ENCODE measurements at places on chromosomes 7 and 10.
A peak's percentile ranks its signal among the peaks of the same experiment; 100 is the strongest.

GRCh38 chr10:71989661-71990454 lies 25.7 kb downstream of the CHST3 start:
- no peak for DNase-seq

DNA sequence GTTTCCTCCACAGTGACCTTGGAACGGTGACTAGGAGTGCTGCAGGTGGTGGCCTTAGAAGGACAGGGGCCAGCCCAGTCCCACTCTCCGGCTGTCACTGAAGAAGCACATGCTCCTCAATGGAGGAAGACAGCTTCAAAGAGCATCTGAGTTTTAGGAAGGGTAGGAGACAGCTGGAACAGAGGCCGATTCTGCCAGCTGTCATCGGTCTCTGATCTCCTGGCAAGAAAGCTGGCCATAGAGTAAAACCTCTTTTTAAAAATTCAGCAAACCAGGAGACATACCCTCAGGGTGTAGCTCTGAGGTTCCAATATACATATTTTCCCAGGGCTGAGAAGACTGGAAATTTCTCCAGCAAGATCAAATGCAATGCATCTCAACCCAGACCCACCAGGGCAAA lies 55.9 kb downstream of the KCNMA1 start:
- DNase-seq, result no peak

DNA sequence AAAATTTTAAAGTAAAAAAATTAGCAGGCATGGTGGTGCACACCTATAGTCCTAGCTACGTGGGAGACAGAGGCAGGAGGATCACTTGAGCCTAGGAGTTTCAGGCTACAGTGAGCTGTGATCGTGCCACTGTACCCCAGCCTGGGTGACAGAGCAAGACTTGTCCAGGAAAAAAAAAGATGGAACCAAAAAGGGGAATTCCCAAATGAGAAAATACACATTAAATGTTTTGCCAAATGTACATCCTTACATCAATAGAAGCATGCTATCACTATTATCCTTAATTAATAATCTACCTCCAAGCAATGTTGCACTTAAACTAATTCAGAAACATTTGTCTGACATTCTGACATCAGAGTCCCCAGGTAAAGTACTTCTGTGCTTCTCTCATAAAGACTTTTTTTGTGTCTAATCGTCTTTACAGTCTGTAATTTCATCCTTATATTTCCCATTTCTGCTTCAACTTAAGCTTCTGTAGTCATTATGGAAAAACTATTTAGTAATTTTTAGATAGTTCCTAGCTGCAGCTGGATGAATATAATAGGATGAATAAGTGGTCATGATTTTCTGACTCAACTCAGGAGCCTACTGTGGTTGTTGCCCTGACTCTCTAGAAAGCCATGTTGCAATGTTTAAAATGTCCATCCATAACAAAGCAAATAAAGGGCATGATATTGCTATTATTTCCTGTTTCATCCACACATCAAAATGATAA lies 57.7 kb downstream of the MYPN start:
- DNase-seq, result no peak

DNA sequence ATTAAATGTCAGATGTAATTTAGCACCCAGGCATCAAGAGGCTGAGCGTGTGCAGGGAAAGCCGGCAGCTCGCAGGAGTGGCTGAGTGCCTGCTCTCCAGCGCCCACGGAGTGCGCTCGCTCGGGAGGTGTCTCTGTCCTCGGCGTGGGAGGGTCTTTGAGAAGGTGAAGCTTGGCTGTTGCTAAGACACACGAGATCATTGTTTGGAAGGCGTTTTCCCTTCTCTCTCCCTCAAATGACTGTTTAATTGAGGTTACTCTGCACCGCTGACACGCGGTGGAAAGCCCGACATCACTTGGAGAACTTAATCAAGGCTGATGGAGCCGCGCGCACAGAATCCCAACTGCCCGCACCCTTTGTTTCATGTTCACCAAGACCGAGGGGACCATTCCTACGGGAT lies 414.6 kb downstream of the DNAJB6 start:
- no peak for DNase-seq

GRCh38 chr10:99976886-99977665 lies 32.7 kb downstream of the DNMBP start:
- DNase-seq, result no peak

- no peak for DNase-seq
These were observed 52.3 kb downstream of the SHTN1 start for GRCh38 chr10:116952729-116953128.

DNA sequence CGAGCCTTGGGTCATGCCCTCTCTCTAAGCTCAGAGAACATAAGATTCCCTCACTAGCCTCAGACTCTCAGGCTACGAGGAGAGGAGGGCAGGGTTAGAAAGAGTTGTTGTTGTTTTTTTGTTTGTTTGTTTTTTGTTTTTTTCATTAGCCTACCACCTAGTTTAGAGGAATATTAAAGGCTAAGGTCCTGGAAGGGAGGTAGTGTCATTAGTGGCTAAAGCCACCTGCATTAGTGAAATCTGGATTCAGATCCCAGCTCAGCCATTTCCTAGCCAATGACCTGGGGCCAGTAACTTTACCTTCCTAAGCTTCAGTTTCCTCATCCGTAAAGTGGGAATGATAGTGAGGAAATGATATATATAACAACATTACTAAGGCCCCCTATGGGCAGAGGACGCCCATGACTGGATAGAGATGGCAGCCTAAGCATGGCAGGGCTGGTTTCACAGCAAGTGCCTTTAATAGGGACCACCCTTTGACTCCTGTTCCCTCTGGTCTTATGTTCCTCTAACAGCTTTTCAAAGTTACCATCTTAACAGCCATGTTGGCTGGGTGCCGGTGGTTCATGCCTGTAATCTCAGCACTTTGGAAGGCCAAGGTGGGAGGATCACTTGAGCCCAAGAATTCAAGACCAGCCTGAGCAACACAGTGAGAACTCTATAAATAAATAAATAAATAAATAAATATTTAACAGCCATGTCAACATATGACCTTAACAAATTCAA lies 5.1 kb downstream of the DDIT4 start:
- DNase-seq, result no peak

- DNase-seq, result peak; percentile 23
These were observed 208.4 kb downstream of the FANK1 start for GRCh38 chr10:126104767-126105166.

DNA sequence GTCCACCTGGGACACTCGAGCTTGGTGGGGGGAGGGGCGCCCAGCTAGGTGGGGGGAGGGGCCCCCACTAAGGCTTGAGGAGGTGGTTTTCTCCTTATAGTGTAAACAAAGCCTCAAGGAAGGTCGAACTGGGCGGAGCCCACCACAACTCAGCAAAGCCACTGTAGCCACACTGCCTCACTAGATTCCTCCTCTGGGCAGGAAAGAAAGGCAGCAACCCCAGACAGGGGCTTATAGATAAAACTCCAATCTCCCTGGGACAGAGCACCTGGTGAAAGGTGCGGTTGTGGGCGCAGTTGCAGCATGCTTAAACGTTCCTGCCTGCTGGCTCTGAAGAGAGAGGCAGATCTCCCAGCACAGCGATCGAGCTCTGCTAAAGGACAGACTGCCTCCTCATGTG lies 133.1 kb downstream of the SNX13 start:
- no peak for DNase-seq

DNA sequence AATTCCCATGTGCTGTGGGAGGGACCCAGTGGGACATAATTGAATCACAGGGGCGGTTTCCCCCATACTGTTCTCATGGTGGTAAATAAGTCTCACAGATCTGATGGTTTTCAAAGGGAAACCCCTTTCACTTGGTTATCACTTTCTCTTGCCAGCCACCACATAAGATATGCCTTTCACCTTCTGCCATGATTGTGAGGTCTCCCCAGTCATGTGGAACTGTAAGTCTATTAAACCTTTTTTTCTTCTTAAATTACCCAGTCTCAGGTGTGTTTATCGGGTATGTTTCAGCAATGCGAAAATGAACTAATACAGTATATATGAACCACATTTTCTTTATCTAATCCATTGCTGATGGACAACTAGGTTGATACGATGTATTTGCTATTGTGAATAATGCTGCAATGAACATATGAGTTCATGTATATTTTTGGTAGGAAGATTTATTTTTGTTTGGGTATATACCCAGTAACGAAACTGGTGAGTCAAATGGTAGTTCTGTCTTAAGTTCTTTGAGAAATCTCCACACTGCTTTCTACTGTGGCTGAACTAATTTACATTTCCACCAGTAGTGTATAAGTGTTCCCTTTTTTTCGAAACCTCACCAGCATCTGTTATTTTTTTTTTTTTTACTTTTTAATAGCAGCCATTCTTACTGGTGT lies 70.0 kb upstream of the HGF start:
- no peak for DNase-seq

- DNase-seq, result peak; percentile 55
These were observed 12.1 kb upstream of the NPVF start for GRCh38 chr7:25240340-25240739.

DNA sequence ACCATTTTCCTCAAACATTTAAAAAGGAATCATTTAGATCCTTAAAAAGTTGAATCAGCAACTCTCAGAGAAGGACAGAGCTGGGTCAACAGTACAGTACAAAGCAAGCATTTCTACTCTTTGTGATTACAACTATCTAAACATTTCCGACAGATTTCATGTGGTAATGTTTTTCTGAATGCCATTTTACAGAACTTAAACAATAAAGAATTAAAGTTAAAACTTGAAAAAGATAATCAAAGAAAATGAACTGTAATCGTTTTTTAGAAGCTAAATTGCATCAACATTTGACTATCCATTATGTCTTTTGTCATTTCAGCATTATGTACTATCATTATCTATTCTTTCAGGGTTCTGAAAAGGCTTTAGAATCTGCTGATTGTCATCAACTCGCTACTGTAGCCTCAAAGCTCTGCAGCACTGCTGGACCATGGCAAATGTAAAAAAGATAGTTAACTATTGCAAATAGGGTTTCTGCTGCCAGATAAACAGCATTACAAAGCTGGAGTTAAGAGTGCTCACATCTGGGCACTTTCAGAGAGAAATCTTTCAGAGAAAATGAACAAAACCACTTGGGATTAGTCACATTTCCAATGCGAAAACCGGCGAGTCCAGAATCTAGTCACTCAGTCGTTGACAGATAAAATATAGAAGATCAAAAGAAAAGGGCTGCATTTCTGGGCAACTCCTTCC lies 160.4 kb upstream of the LAMB4 start:
- no peak for DNase-seq

DNA sequence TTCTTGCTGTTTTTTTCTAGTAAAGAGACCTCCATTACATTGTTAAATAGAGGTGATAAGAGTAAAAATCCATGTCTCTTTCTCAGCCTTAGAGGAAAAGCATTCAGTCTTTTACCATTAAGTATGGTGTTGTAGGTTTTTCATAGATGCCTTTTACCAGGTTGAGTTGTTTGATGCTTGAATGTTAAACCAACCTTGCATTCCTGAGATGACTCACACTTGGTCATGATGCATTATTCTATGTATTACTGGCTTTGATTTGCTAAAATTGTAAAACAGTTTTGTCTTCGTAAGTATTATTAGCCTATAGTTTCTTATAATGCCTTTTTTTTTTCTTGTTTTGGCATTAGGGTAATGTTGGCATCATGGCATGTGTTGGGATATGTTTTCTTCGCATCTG lies 90.0 kb downstream of the ANKRD61 start:
- DNase-seq, result no peak

DNA sequence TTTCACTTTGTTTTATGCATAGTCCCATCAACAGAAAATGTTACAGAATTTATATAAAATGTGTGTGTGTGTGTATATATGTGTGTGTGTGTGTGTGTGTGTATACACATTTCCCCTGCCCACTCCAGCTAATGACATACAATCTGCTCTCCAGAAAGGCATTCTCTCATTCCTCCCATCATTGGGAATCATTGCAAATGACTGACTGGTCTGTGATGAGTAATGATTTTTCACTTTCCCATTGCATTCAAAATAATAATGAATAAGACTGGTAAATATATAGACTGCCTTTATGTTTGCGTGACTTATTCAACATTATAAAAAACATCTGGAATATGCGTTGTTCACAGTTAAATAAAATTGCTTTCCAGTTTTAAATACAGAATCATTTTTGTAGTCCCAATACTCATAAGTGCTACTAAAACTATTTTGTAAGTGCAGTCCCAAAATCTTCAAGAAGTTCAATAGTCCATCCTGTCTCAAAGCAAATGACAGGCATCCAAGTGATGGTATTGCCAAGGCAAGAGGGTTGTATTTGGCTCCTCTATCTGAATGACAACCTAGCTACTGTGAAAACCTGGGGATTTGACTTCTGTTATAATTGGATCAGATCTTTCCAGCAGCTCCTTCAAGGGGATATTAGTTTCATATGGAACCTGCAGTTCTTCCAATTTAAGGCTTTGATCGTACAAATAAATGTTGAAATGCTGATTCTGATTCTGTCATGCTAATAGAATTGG lies 150.9 kb downstream of the POLR1F start:
- DNase-seq, result no peak

DNA sequence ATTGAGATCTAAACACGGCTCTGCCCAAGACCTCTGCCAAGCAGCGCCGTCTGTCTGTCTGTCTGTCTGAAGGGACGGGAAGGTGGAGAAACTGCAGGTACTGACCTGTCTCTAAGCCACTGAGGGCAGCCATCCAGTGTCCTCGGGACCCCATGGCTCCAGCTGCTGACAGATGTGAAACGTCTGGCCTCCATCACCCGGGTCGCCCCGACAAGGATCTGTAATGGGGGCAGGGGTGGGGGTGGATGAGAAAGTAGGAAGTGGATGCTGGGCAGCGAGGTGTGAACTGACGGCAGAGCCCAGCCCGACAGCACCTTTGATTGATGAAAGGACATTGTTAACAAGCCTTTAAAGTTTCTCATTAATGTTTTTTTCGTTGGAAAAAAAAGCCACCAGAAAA lies 193.1 kb downstream of the EBF3 start:
- DNase-seq, result peak; percentile 8

DNA sequence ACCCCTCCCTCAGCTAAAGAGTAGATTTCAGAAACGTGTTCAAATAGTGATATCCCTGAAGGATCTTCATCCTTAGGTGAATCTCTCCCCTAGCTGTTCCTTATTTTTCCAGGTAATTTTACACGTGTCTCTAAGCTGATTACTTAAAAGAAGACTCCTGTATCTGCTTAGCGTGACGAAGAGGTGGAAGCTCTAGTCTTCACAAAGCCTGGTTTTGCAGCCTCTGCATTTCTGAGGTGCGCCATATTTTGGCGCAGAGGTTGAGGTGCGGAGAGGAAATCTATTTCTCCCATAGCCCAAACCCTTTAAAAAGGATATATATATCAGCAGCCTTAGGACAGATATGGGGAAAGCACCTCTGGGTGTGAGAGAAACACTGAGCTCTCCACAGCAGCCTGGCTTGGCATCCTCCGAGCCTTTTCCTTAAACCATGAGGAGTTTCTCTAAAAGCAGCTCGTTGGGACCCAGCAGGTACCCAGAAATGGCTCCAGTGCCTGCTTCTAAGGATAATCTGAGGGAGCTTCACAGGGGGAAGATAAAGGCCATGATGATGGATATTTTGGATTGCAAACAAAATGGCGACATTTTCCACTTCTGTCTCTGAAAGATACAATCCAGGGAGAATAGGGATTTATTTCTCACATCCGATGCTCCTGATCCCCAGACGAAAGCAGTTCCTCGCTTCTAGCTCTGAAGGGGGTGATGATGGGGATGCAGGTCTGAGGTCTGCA lies 3.0 kb upstream of the HOXA2 start:
- DNase-seq, result no peak
